ENCODE measurements at places on chromosomes 6 and 20.

DNA sequence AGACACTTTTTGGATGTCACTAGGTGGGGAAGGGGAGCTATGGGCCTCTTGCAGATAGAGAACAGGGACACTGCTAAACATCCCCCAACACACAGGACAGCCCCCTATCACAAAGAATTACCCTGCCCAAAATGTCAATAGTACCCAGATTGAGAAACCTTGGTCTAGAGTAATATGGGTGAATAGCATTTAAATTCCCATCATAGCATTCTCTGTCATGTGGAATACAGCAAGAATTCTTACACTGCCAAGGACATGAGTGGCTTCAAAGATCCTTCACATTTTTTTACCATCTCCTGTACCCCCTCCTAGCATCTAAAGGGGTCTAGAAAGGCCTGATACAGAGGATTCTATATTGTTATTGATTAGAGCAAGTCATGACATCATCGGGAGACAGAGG lies 83.1 kb upstream of the SSTR4 start:
- no peak for DNase-seq

DNA sequence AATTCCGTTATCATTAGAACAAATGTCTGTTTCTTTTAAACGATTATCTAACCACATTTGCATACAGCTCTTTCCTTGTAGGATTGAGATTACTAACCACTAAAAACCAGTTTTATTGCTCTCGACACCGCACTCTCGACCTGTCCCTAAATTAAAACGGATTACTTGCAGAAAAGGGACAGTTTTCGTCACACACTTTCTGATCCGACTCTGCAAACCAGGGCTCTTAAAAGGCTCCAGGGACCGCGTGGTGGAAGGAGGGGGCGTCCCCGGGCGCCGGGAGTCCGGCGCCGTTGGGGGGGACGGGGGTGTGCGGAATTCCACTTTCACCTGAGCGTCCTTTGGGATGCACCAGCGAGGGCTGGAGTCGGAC lies 731 bp downstream of the MAK start:
- DNase-seq, result no peak

- no peak for DNase-seq
Measured at GRCh38 chr6:46677314-46677654, 10.4 kb upstream of the TDRD6 start.

GRCh38 chr6:16087386-16087785 lies 41.5 kb upstream of the MYLIP start:
- no peak for DNase-seq

GRCh38 chr6:119541132-119541905 lies 191.8 kb upstream of the MAN1A1 start:
- no peak for DNase-seq

DNA sequence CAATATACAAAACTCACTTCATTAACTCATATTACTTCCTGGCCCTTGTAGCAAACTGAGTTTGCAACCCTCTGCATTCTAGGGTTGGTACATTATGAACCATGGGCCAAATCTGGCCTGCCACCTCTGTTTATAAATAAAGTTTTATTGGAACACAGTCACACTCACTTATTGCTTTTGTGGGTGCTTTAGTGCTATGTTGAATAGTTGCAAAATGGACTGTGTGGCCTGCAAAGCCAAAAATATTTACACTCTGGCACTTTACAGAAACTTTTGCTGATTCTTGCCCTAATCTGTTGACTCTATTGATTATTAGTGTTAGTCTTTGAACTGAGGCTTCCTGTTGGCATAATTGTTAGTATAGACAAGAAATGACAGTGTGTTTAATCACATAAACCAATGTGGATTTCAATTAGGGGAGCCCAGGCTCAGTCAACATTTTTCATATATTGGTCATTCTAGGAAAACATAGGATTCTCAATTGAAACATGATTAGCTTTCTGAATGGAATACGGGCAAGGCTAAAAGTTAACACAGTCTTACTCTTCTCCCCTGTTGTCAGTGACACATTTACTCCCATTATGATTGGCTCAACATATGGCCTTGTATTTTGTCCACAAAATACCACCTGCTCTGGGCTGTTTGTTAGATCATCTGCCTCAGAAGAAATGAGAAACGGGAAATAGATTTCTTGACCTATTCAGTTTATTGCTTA lies 241.9 kb upstream of the ZFP64 start:
- DNase-seq, result no peak

GRCh38 chr6:6592826-6593475 lies 4.4 kb downstream of the LY86 start:
- no peak for DNase-seq

DNA sequence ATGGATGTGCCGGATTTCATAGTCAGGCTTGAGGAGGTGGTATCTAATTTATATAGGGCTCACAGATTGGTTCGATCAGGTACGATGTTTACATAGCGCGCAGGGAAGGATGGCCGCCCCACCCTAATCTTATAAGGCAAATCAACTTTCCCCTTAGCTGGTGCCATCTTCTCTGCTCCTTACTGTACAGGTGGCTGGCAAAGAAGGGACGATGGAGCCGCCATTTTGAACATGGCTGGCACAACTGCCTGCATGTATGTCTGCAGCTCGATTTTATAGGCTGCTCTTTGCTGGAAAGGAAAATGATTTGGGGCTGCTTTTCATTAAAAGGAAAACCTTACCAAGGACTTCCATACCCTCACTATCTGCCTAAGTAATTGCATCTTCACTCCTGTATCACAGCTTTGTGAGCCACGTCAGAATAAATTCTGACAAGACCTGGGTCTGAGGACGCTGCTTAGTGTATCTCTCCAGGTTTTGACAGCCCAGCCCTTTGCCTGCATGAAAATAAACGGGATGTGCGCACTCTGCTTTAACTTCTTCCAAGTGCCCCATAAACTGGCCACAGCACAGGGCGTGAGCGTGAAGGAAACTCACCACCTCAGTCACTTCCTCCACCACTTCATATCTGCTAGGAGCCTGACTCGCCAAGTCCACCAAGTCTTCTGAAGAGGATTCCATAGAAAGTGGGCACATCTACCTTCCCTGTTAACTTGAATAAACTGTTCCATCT lies 109.4 kb upstream of the ARMC2 start:
- no peak for DNase-seq

- peak; percentile 64 for DNase-seq
Measured at GRCh38 chr6:125584468-125584939, 164.9 kb upstream of the HEY2 start.

GRCh38 chr20:1322511-1323245 lies 6.3 kb downstream of the SDCBP2 start:
- no peak for DNase-seq

GRCh38 chr20:54221353-54221752 lies 13.5 kb downstream of the PFDN4 start:
- DNase-seq, result no peak

DNA sequence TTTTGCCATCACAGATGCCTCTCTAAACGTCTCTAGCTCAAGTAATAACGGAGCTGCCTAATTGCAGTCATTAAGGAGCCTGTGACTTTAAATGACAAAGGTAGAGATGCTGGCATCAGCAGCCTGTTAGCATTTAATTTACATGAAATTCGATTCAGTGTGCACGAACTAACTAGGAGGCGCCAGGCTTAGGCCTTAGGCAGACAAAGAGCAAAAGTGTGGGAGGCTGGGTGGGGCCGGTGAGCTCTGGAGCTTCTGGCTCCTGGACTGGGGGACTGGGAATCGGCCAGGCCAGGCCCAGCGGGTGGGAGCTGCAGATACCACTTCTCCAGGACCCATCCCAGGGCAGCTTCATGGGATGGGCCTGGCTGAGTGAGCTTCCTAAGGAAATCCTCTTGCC lies 170.0 kb upstream of the AGPAT4 start:
- DNase-seq, result no peak

DNA sequence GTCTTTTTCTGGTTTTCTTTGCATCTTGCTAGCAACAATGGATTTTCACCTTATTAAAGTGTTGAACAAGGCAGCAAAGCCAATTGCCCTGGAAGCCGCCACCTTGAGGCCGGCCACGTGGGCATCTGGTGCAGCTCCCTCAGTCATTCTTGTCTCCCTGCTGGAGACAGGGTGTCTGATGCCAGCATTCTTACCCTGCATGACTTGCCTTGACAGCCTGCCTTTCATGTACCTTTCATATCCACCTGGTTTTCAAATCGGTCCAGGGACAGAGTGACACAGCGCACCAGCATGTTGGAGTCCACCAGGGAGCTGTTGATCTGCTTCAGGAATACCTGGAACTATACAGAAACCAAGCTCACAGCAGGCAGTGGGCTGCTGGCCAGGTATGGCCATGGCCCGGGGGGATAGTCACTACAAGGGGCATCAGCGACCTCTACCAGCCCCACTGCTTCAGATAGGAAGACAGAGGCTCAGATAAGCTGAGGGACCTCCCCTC lies 49.8 kb downstream of the MYH7B start:
- peak; percentile 1 for DNase-seq

DNA sequence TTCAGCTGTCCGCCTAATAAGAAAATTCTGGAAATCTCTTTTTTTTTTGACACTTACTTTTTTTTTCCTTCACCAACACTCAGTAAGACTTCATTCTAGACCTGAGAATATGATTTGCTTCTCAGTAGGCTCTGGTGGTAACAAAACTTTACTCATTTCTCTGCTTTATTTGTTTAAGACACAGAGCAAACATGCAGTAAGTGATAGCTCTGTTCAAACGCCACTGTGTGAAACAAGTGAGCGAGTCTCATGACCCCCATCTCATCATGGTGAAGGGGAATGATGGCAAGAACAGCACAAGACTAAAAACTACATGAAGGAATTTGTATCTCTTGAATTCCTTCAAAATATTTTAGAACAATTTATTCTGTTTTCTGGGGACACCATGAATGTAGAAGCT lies 541.6 kb upstream of the POU3F2 start:
- DNase-seq, result no peak

GRCh38 chr20:51688600-51689244 lies 79.5 kb downstream of the ATP9A start:
- no peak for DNase-seq

DNA sequence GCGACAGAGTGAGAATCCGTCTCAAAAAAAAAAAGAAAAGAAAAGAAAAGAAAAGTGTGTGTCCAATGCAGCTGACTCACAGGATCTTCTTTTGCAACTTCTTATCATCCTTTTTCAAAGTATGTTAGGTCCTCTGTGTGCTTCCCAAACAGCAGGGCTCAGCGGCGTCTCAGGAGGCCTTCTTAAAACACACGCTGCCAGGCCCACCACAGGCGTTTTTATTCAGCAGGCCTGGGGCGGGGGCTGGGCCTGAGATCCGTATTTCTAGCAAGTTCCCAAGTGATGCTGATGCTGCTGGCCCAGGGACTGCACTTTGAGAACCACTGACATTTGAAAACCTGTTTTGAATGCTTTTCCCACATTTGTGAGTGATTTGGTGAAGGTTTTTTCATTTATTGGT lies 57.1 kb downstream of the PSMG4 start:
- no peak for DNase-seq

- DNase-seq, result no peak
Measured at GRCh38 chr6:35258336-35258735, 1.2 kb upstream of the ZNF76 start.

DNA sequence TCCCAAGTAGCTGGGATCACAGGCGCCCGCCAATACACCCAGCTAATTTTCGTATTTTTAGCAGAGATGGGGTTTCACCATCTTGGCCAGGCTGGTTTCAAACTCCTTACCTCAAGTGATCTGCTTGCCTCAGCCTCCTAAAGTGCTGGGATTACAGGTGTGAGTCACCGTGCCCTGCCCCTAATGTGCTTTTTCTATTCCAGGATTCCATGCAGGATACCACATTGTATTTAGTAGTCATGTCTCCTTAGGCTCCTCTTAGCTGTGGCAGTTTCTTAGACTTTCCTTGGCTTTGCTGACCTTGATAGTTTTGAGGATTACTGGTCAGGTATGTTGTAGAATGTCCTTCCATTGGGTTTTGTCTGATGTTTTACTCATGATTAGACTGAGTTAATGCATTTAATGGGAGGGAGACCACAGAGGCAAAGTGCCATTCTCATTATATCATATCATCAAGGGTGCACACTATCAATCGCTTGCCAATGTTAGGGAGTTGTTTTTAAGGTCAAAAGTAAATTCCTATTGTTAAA lies 39.6 kb upstream of the TNFAIP3 start:
- DNase-seq, result no peak

GRCh38 chr6:10390495-10391298 lies 24.2 kb downstream of the TFAP2A start:
- no peak for DNase-seq

DNA sequence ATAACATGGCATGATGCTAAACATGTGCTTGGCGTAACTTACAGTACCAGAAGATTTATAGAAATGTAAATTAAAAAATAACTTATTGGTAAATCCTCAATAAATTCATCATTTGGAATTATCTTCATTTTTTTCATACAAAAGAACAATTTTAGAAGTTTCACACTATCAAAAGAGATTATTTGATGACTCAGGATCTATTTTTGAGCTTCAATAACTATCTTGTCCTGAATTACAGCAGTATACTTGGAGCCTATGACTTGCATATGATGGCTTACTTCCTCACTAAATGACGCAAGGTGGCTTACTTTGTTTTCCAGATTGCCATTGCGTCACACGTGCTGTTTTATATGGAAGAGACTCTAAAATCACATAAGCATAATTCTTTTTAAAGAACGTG lies 49.2 kb downstream of the KHDRBS2 start:
- no peak for DNase-seq

GRCh38 chr6:107800564-107801164 lies 23.4 kb downstream of the SCML4 start:
- no peak for DNase-seq

- no peak for DNase-seq
Measured at GRCh38 chr20:47206962-47207641, 149.4 kb downstream of the ZMYND8 start.

GRCh38 chr6:35034411-35035191 lies 106.5 kb downstream of the TCP11 start:
- DNase-seq, result peak; percentile 81

DNA sequence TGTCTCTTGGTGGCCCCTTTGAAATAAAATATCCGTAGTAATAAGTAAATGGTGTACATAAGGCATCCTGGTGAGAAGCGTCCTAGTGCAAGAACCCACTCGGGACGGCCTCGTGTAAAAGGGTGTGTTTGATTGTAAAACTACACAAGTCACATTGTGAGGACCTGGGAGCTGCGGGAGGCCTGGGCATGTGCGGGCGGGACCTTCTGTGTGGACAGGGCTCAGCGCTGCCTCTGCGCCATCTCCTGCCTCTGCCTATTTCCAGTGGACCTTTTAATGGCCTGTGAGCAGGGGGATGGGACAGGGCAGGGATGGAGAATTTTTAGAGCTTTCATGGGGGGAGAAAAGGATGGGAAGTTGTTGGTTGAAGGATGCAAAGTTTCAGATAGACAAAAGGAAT lies 25.3 kb upstream of the KIF25 start:
- DNase-seq, result no peak

- no peak for DNase-seq
Measured at GRCh38 chr6:11586117-11586516, 48.6 kb downstream of the TMEM170B start.

DNA sequence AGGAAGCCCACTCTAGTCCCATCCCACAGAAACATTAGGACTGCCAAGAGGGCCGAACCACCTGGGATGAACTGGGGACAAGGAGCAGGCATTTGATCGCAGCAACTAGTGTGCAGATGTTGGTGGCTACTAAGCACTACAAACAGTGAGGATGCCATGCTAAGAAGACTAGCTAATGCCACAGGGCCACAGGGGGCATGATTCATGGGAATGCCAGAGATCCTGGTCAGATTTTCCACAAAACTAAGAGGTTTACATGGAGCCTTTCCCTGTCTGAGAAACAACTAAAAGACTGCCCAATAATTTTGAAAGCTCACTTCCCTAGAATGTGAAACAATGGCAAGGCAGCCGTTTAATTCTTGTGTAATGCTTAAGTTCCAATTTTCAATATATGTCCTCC lies 375.9 kb upstream of the PTCHD4 start:
- DNase-seq, result no peak

All from Right ventricle myocardium inferior (tissue), 1 donor.